Stimulated activated CD8-positive, alpha-beta memory T cell treated with anti-CD3 and anti-CD28 coated beads, Interleukin-4, amount 100 ng/mL, for 4 hours (primary cell): ENCODE measurements at places on chromosomes 4 and X.

- no peak for DNase-seq
These were observed 19.2 kb upstream of the SLC6A14 start for GRCh38 chrX:116417214-116417613.

- no peak for DNase-seq
These were observed 16.0 kb downstream of the TNMD start for GRCh38 chrX:100600758-100601157.

GRCh38 chrX:10280071-10280470 lies 123.3 kb downstream of the CLCN4 start:
- DNase-seq = no peak

DNA sequence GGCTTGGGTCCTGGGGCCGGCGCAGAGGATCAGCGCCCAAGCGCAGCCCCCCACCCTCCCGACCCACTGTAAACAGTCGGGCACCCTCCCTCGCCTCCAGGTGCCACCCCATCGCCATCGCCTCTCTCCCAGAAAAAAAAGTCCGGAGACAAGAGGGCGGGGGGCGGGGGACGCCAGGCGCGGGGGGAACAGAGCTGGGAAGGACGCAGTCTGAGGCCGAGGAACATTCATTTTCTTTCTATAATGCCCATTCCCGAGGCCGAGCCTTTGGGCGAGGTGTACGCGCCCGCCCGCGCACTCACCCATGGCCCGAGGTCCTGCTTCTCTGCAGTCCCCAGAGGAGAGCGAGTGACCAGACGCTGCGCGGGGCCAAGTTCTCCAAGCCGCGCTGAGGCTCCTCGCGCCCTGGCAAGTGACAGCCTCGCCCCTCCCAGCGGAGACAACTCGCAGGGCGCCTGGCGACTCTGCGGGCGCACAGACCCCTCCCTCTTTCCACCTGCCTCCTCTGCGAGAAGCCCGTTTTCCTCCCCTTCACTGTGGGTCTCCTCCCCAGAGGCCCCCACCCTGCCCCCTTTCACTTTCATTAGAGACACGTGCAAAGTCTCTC lies 63.5 kb upstream of the WDR17 start:
- DNase-seq = no peak

DNA sequence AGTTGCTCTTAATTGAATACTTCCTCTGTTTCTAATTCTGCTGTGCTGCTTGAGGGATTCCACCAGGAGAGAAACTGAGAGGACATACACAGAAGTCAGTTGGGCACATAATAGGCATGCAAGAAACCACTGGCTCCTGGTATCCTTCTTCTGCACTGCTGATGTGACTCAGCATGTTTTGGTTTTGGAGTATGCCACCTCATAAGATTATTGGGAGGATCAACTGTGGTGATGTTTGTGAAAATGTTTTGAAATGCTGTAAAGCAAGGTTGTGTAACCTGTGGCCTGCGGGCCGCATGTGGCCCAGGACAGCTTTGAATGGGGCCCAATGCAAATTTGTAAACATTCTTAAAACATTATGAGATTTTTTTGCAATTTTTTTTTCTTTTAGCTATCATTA lies 119.6 kb downstream of the GATB start:
- no peak for DNase-seq

DNA sequence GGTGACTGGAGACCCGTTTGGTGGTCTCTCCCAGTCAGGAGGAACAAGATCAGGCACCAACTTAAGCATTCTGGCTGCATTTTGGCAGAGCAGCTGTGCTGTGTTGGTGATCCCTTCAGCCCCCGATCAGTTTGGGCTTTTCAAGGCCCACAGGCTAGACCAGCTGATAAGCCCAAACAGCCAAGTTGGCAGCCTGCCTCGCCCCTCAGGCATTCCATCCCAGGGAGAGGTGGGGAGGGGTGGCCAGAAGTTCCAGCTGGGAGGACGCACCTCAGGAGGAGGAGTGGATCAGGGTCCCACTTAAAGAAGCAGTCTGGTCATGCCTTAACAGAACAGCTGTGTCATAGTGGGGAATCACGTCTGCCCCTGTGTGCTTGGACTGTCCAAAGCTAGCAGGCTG lies 105.8 kb downstream of the CHIC1 start:
- no peak for DNase-seq

DNA sequence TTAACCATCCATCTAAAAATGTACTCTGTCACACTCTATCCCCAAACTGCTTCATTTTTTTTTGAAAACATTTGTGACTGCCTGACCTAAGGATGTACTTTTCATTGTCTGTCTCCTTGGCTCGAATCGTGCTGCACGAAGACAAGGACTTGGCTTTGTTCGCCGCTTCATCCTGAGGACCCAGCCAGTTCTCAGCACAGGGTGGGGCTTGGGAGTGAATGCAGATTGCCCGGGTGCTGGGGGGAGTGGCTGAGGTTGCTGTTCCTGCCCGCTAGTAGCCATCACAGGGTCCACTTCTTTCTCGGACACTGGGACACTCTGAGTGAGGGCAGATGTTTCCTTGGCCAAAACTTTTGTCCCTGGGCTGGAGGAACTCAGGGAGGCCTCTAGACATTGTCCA lies 70.1 kb upstream of the CLCN4 start:
- DNase-seq = no peak

GRCh38 chrX:39952989-39953388 lies 144.8 kb downstream of the BCOR start:
- DNase-seq = no peak

- no peak for DNase-seq
These were observed 1646.9 kb upstream of the ADGRL3 start for GRCh38 chr4:59553063-59553720.

DNA sequence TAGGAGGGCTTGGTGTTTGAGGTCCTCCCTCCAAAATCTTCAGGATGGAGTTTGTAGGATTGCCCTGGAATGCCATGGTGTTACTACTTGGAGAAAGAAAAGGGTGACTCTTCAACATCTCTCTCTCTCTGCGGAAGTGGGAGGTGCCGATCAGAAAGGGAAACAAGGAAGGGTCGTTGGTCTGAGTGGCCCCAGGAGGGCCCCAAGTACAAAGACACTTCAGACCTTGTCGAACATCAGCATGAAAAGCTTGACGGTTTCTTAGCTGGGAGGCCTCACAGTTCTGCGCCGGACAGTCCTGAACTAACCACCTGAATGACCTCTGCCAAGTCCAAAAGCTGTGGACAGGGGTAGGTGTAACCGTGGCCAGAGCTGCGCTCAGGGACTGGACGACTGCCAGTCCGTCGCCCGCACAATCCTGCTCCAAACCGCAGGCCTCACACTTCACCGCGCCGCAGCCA lies 646 bp upstream of the GSX2 start:
- DNase-seq = no peak

GRCh38 chrX:133749951-133750350 lies 235.4 kb downstream of the GPC3 start:
- no peak for DNase-seq

DNA sequence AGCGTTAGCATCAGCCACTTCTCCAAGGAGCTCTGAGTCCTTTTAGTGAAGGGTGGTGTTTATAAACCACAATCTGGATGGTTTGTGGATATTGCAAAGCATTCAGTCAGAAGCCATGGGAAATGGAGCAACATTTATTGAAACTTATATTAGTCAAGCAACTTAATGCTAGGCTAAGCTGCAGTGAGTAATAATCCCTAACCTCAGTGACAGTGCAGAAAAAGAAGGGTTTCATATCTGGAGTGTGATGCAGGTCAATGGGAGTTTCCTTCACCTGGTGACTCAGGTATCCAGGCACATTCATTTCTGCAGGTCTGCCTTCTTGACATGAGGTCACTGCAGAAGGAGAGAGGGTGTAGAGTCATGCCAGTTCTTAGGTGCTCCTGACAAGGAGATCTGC lies 10.4 kb upstream of the DRD5 start:
- DNase-seq = no peak

GRCh38 chr4:42781315-42781714 lies 111.2 kb upstream of the GRXCR1 start:
- DNase-seq = no peak

- no peak for DNase-seq
These were observed 511.5 kb downstream of the GLUD2 start for GRCh38 chrX:121558886-121559285.

GRCh38 chr4:60729194-60729593 lies 470.9 kb upstream of the ADGRL3 start:
- no peak for DNase-seq

- no peak for DNase-seq
These were observed 204.6 kb upstream of the ANXA10 start for GRCh38 chr4:167887726-167888125.

DNA sequence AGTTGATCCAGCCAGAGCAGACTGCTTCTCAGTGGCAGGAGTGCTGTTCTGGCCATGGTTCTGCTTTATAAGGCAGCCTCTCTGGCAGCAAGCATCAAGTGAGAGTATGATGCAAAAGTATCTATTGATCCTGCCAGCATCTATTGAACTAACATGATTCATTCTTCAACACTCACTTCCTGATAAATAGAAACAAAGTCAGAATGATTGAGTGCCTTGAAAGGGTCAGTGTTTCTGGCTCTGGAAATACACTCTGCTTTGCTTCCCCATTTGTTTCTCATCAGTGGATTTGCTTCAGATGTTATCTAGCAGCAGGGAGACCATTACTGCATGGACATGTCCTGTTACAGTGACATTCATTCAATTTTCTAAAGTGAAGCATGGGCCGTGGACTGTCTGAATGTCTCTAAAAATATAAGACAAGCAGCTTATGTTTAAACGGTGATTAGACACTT lies 66.2 kb upstream of the FRAS1 start:
- DNase-seq = no peak

GRCh38 chr4:184444953-184445309 lies 29.4 kb downstream of the IRF2 start:
- DNase-seq = no peak

GRCh38 chr4:175470131-175470530 lies 341.9 kb downstream of the GPM6A start:
- no peak for DNase-seq

GRCh38 chrX:11040405-11040804 lies 70.7 kb upstream of the HCCS start:
- DNase-seq = no peak

GRCh38 chrX:100593126-100593525 lies 8.4 kb downstream of the TNMD start:
- DNase-seq = no peak

DNA sequence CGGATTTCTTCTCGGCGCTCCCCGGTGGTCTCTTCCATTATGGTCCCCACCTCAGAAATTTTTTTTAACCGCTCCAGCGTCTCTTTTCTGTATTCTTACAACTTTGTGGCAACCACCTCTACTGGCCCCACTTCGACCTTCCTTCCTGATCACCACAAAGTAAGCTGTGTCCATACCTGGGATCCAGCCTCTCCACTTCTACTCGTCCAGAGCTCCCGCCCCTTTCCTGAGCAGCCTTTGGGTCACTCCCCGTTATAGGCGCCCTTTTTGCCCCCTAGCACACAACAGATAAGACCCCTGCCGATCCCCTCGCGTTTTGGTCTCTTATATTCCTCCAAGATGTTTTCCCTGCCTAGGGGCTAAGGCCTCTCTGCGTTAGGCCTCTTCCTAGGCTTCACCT lies 557 bp downstream of the PIGG start:
- no peak for DNase-seq

GRCh38 chrX:136015016-136015415 lies 29.8 kb downstream of the SLC9A6 start:
- DNase-seq = no peak

DNA sequence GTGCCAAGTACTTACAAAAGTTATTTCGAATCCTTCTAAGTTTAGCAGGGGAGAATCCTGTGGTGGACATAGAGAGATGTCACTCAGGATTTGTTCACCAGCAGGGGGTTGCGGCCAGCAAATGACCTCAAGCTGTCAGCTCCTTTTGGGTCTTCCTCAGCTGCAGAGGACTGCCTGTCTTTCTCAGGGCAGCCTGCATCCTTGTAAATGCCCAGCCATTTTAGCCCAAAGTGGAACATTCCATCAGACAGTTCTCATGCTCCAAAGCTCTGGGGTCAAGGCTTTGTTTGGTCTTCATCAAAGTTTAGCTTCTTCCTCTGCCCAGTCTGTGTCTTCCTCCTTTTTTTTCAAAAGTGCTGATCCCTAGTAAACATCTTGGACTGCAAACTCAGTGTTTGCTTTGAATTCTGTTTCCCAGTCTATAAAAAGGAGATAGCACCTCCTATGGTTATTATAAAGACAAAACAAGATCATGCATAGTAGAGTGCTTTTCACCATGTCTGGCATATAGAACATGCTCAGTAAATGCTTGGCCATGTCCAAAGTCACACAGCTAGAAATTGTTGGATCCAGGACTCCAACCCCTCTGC lies 156.4 kb upstream of the GATB start:
- DNase-seq = no peak
